ENCODE measurements at places on chromosomes 6 and 20.

DNA sequence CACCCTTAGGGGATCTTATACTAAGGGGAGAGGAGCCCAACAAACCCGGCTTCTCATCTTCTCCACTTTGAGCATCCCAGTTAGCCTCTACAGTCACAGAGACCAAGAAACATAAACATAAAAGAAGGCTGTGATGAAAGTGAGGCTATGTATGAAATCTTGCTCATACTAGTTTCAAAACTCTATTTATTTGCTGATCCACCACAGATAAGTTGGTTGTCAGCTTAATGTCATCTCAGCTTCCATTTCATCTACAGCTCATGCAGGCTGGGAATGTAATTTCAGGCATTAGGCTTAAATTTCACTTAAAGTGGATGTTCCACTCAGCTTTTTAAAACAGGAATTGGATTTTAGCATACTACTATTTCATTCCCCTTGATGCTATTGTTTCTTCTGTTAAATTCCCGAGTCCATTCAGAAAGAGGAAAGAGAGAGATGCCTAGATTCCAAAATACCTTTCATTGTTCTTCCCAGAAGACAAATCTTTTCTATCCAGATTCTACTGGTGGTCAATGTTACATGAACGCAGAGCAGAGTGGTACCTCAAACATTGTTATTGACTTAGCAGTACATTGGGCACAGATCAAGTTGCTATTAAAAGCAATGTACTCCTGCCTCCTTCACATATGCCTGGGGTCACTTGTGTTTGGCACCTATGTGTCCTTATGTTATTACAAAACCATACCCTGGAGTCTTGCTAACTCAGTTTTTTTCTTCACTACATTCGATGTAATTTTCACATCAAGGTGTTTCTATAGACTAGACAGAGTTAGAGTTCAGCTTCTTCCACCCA lies 149.0 kb downstream of the HACE1 start:
- DNase-seq: no peak

DNA sequence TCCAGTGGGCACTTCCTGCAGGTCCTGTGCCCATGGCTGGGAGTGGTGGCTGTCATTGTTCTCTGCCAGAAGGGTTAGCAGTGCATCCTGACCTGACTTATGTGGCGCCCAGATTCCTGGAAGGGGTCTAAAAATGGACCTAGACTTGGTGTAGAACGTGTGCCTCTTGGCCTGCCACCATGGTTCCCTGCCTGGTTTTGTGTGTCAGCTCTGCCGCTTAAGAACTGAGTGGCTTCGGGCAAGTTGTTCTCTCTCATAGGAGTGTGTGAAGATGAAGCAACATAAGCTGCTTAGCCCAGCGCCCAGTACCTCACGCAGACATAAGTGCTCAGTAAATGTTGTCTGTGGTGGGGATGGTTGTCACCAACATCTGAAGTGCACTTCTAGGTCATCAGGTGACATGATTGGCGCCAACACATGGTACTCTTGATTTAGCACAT lies 52.1 kb downstream of the PTPN1 start:
- no peak for DNase-seq

- DNase-seq: no peak
Observed at GRCh38 chr6:29142309-29142708, 28.4 kb upstream of the OR2J2 start.

DNA sequence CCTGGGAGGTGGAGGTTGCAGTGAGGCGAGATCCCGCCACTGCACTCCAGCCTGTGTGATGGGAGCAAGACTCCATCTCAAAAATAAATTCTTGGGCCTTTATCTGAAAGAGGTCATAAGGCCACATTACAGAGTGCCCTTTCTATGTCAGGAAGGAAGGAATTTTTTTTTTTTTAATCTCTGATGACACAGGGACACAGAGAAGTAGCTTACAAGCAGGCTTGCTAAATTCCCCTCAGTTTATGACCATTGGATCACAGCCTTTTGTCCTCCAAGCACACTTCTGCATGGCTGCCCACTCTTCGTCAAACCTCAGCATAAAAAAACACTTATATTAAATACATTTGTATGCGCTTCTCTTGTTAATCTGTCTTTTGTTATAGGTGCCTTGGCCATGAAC lies 7.5 kb upstream of the IFNGR1 start:
- DNase-seq: no peak

DNA sequence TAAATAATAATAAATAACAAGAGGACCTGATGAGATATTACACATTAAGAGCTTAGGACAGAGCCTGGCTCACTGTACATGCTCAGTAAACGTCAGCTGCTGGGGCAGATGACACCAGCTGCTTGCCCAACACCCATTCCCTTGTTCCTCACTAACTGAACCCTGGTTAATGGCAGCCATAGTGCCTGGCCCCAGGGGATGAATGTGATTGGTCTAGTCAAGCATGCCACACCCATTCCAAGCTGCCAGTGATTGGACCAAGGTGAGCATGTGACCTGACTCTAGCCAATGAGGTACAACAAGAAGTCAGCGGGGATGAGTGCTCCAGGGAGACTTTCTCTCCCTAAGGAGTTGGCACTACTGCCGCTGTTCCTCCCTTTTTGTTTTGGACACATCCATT lies 85.1 kb upstream of the PTPN1 start:
- no peak for DNase-seq

GRCh38 chr6:12654514-12654913 lies 62.1 kb upstream of the PHACTR1 start:
- no peak for DNase-seq

DNA sequence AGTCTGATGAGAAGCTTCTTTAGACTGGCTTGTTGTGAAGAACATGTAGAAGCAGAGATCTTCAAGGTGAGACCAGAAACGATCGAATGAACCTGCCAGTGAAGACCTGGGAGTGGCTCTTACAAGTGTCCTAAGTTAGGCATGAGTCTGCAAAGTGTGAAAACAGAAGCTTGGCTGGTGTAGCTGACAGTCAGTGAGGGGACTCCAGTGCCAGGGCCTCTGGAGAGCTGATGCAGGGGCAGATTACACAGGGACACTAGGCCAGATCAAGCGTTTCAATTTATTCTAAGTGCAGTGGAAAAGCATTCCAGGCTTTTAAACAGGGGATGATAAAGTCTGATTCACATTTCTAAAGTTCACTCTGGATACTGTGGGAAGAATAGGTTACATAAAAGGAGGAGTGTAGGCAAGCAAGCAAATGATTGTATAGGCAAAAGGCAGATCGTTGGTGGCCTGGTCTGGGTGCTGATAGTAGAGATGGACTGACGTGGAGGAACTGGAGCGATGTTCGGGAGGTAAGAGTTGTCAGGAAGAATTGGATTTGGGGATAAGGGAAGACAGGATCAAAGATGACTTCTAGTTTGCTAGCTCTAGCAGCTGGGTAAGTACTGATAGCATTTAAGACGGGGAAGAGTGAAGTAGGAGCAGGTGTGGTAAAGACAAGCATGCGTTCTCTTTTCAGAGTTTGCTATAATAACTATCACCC lies 133.5 kb downstream of the MAN1A1 start:
- no peak for DNase-seq

DNA sequence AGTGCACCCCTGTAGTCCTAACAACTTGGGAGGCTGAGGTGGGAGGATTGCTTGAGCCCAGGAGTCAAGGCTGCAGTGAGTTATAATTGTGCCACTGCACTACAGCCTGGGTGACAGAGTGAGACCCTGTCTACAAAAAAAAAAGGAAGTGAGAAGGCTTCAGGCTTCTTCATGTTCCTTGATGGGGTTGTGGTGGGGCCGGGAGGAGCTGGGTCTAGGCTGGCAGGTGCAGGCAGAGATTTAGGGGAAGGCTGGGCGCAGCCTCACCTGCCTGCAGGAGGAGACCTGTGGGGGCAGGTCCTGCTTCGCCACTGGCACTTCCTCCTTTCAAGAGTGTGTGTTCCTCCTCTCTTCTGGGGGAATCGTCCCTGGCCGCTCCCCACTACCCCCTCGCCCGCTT lies 63.9 kb downstream of the CHMP4B start:
- no peak for DNase-seq

- no peak for DNase-seq
Observed at GRCh38 chr6:36230371-36230770, 33.8 kb downstream of the BRPF3 start.

GRCh38 chr6:113277111-113277510 lies 580.0 kb upstream of the MARCKS start:
- DNase-seq: no peak

- no peak for DNase-seq
Observed at GRCh38 chr6:152380993-152381898, 255.9 kb downstream of the SYNE1 start.

DNA sequence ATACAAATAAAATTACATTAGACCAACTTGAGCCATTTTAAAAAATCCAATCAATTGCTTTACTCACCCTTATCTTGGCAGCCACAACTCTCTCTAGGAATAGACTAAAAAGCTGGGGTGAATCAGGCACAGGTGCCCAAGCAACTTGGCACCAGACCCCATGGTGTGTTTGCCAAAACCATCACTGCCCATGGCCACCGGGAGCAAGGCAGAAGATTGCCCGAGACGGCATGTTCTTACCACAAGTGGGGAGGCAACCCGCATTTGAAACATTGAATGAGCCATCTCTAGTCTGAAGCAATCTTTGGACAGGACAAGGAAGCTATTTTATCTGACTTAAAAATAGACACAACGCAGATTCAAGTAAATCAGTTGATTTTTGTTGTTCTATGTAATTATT lies 69.0 kb downstream of the SMLR1 start:
- DNase-seq: no peak

GRCh38 chr6:69802995-69803394 lies 6.2 kb upstream of the LMBRD1 start:
- no peak for DNase-seq

- no peak for DNase-seq
Observed at GRCh38 chr20:43846516-43846905, 68.1 kb upstream of the TOX2 start.

DNA sequence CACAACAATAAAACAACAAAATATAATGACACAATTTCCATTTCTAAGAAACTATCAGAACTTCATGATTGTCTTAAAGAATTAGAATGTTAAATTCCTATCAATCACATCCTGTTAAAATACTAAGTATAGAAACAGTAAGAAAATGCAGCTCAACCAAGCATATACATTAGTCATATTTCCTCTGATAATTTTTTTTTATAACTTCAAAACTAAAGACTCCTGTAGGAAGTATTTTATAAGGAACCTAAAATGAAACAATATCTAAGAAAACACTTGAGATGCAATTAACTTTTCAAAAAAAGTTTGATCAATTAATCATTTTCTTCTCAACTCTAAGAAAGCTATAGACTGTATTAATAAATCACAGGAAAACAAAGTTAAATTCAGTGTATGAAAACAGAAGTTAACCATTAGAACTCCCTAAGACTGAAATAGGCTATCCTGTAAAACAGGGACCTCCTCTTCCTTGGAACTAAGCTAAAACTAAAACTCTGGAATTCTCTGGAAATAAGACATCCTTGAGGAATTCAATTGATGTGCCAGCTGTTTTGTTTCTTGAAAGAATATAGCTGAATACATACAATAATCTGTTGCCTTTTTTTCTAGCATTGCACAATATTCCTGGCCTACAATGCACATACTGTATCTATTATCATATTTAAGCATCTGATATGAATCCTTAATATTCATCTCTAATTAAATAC lies 19.8 kb downstream of the FKBP5 start:
- no peak for DNase-seq

GRCh38 chr6:39910744-39911143 lies 23.5 kb downstream of the MOCS1 start:
- no peak for DNase-seq

DNA sequence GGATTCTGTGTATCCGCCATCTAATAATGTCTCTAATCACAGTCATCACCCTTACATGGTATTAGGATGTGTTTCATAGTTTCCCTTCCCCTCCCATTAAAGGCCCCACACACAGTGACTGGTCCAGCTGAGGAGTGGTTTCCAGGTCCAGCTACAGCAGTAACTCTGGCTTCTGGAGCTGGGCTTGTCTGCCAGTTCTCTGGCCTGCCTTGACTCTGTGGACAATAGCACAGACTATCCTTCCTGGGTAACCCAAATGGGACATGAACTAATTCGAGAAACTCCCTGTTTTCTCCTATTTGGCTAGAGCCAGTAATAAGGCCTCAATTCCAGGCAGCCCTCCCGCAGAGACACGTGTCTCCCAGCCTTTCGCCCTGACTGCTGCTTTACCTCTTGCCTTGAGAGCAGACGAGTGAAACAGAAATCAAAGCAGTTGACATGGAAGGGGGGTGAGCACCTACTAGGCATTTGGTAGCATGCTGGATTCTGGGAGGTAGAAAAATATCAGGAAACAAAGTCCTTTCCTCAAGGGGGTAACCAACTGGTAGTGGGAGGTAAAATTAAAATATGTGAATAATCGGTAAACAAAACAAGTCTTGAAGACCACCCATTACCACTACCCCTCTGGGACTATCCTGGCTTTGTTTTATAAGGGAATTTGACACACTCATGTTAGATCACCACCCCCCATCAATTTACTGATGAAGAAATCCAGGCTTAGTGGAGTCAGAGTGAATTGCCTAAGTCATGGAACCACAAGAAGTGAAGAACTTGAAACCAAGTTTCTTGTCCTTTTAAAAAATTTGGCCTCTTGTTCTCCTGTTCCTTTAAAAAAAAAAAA lies 1.2 kb downstream of the TRAF3IP2 start:
- DNase-seq: no peak

- DNase-seq: no peak
Observed at GRCh38 chr6:150328744-150329405, 39.9 kb upstream of the IYD start.

- peak; percentile 35 for DNase-seq
Observed at GRCh38 chr6:20873425-20874190, 339.4 kb downstream of the CDKAL1 start.

- DNase-seq: no peak
Observed at GRCh38 chr6:166228839-166229528, 61.3 kb upstream of the TBXT start.

DNA sequence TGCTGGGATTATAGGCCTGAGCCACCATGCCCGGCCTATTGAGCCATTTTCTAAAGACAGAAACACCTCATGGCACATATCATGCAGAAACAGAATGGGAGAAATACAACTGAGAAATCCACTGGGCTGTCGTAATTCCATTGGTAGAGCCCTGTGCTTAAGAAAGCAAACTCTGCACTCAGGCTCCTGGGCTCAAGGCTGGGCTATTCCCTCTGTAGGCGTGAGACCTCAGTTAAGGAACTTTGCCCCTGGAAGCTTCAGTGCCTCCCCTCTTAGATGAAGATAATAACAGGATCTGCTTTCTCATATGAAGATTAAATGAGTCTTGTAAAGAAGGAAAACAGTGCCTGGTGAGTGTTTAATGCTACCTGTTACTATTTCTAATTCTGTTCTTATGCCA lies 120.3 kb downstream of the PXDC1 start:
- DNase-seq: no peak

GRCh38 chr6:110422444-110422822 lies 7.1 kb upstream of the DDO start:
- DNase-seq: no peak

DNA sequence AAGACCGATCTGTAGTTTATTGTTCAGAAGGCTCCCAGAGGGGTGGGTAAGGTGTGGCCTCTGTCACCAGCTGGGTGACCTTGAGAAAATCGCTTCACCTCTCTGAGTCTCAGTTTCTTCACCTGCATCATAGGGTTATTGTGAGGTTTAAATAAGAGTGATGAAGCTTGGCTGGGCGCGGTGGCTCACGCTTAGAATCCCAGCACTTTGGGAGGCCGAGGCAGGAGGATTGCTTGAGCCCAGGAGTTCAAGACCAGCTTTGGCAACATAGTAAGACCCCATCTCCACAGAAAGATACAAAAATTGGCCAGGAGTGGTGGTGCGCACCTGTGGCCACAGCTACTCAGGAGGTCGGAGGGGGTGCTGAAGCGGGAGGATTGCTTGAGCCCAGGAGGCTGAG lies 36.0 kb downstream of the VSTM2L start:
- no peak for DNase-seq

- DNase-seq: no peak
Observed at GRCh38 chr6:2433711-2434110, 188.3 kb upstream of the GMDS start.

- peak; percentile 72 for DNase-seq
Observed at GRCh38 chr20:51372176-51372803, 170.2 kb downstream of the NFATC2 start.
